ENCODE measurements at places on chromosomes 11 and 22.

- no peak for DNase-seq
These were observed 44.2 kb downstream of the DSCAML1 start for GRCh38 chr11:117752721-117753237.

GRCh38 chr11:72084076-72084475 is 3.4 kb downstream of the LRRC51 start:
- no peak for DNase-seq

DNA sequence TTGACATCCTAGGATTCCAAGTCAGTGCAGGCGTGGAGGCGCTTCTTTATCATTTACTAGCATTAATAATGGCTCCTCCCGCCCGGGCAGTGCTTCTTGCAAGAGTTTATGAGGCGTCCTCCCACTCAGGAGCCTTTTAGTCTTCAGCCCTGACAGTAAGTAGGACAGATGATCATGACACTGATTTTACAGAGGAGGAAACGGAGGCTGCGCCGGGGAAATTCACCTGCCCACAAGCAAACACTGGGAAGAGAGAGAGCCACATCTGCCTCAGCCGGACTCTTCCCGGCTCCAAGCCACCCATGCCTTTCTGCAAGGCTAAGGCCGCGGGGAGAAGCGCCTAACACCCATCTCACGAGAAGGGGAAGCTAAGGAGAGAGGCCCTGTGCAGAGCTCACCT is 35.9 kb downstream of the KIAA0930 start:
- DNase-seq = no peak

DNA sequence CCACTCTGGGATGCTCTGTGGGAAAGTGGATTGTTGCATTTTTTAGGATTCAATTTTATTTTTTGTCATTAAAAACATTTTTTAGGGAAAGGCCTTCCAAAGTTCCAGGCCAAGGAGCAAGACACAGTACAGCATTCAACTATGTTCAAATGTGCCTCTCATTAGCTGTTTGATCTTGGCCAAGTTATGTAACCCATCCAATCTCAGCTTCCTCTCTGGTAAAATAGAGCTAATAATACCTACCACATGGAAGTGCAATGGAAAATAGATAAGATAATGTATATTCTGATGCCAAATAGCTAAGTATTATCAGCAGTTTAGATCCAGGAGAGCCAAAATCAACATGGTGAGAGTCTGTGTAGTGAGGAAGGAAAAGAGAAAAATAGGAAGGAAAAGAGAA is 220.3 kb upstream of the SESN3 start:
- no peak for DNase-seq

DNA sequence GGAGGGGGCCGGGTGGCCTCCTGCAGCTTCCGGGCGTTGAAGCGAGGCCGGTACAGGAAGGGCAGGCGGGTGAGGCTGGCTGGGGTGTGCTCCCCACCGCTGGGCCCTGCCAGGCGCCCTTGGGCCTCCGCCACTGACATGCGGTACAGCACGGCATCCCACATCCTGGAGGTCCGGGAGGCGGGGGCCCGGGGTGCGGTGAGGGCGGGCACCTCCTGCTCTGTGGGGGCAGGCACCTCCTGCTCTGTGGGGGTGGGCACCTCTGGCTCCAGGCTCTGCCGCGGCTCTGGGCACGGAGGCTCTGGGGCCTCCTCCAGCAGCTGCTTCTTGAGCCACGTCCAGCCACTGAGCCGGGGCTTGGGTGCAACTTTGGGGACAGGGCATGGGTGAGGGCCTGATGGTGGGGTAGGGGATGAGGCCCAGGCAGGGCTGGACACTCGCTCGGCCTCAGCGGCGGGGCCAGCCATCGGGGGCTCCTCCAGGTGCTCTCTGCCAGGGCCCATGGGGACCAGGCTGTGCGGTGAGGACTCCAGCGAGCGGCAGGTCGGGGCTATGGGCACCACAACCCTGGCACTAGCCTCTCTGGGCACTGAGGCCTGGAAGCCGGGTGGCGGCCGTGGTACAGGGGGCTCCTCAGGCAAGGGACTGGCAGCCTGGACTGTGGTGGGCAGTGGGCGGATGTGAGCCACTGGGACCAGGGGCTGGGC is 2.3 kb downstream of the PRR33 start:
- DNase-seq = no peak

DNA sequence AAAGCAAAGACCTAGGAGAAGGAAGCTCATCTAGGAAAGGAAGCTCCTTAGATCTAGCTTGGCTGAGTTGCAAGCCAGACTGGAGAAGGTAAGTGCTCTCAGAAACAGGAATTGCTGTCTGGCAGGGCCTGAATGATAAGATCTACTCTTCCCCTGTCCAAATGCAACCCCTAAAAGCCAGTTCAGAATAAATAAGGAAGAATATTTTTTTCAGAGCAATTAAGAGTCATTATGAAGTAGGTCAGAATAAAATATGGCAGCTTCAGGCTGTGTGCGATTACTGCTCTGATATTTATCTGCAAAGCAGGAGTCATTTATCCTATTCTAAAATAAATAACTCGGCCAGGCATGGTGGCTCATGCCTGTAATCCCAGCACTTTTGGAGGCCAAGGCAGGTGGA is 82.1 kb downstream of the PIWIL4 start:
- DNase-seq = no peak

DNA sequence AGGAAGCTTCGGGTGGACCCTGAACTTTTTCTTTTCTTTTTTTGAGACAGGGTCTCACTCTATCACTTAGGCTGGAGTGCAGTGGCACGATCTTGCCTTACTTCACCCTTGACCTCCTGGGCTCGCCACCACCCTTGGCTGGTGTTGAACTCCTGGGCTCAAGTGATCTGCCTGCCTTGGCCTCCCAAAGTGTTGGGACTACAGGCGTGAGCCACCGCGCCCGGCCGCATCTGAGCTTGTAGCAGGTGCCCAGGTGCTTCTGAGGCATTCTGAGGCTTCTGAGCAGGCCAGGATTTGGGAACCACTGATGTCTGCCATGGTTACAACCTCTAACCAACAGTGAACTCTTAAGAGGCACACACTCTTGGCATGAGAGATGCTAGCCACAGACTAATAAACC is 5.1 kb downstream of the USP35 start:
- no peak for DNase-seq

DNA sequence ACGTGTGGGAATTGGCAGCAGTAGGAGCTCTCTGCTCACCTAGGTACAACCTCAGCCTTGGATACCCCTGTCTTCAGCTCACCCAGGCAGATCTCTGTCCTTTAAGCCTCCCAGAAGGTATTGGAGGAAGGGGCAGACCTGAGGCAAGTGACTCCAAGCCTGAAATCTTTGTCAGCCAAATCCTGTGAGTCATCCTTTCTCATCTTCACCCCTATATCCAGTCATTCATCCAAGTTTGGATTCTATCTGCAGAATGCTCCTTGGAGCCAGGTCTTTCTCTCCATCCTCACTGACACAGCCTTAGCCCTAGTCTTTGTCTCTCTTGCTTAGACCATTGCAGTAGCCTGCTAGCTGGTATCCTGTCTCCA is 10.4 kb upstream of the THY1 start:
- no peak for DNase-seq

DNA sequence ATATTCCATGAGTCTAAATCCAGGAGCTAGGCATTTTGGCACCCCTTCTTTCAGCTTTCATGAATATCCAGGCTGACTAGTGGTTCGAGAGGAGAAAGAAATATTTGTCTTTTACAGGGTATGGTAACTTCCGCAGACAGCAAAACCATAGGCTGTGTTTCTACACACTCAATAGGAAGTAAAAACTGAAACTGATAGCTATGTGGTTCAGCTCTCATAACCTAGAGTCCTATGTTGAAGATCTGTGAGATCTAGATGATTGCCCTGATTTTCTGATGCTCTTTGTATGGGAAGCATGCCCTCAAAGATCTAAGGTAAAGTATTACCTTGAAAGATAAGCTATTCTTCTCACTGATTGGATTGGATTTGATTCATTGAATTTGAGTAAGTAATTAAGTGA is 118.3 kb downstream of the CD44 start:
- DNase-seq = peak; percentile 67

- peak; percentile 45 for DNase-seq
These were observed 25.9 kb downstream of the CAT start for GRCh38 chr11:34464591-34465051.

DNA sequence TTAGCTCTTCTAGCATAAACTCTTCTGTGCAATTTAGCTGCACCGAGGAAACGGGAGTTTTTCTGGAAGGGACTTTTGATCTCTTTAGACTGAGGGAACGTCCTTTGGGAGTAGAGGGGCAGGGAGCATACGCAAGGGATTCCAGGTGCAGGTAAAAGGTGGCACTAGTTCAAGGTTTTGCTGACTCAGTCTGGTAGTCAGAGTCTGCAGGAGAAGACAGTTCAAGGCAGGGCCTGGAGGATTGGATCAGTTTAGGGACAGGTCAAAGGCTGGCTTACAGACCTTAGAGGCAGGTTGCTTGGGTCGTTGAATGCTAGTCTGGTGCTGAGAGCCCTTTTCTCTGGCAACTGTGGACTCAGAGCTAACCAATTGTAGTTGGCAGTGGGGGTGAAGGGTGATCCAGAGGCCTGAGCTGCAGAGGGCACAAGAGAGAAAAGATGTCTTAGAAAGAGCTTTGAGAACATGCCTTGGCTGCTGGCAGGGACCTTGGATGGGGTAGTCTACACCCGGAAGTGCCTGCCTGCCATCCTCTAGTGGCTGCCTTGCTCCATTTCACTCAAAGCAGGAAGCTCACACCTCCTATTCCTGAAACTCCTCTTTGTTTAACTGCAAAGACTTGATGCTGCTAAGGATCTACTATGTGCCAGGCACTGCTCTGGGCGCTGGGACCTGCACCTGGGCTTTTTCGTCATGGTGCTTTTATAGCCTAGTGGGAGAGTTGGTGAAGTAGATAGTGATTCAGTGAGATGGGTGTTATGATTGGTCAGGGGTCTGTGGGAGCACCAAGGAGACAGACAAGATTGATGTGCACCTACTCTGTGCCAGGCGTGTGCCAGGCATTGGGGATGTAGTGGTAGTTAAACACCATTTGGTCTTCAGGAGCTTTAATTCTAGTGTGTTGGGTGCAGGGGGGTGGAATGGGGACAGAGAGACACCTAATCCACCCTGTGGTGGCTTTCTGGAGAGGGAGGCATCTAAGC is 17.1 kb downstream of the MIAT start:
- peak; percentile 22 for DNase-seq

DNA sequence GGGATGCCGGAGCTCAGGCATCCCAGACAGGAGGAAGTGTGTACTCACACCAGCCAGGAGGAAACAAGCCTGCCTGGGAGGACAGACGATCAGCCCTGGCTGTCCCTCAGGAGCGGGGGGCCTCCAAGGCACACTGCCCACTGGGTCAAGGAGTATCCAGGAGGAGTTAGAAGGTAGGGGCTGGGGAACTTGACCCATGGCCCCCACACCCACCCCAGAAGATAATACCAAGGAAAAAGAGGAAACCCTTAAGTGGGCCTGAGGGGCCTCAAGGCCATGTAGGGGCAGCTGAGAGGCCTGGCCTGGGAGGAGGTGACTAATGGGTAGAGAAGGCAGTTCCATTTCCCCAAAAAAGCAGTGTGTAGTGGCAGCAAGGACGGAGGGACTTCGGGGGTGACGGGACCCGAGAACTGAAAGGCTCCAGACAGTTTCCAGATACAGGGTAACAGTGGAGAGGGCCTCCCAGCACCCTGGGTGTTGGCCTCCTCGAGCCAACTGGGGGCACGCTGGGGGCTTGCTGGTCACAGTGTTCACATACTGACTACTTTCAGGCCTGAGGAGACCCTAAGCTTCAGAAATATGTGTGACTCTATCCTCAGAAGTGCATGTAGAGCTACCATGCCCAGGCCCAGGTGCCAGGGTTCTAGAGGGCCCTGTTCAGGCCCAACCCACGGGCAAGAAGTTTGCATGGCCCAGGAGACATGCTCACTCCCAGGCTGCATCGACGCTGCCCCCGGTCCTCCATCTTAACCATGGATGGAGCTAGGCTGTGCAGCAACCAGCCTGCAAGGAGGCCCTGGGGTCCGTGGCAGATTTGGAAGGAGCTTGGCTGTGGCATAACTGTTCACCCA is 75.7 kb upstream of the PITPNB start:
- DNase-seq = peak; percentile 27

- DNase-seq = no peak
These were observed 55.5 kb upstream of the TSPAN18 start for GRCh38 chr11:44671234-44671633.

DNA sequence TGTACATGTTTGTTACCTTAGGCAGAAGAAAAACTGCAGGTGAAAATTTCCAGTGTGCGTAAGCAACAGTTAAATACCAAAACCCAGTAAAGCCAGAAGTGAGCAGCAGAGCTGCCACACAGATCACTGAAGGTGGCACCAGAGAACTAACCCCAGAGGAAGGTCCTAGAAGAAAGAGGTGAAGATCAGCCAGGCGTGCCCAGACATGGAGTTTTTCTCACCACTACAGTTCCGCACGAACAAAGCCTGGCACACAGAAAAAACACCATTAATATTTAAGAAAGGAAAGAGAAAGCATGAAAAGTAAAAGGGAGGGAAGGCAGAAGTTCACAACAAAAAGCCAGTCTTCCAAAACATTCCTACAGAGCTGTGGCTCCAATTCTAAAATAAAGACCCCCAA is 60.7 kb downstream of the STK33 start:
- DNase-seq = no peak

DNA sequence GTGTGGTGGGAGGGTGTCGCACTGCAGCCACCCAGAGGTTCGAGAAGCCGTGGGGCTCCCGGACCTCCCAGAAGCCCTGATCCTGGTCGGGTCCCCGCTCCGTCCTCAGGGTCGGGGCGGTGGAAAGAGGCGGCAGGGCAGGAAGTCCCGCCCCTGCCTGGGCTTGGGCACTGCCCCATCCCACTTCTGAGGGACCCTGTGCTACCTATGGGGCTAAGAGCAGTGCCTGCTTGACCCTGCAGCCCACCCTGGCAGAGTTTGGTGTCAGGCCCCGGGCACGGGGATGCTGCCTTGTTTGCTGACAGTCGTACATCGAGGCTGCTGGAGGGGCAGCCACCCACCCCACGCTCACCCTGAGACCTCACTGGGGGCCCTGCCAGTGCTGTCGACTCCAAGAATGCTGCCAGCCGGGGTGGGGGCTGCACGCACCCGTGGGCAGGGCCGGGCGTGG is 19.4 kb downstream of the RNH1 start:
- no peak for DNase-seq

- peak; percentile 83 for DNase-seq
These were observed 9.9 kb downstream of the NARS2 start for GRCh38 chr11:78564490-78565467.

- peak; percentile 90 for DNase-seq
These were observed 37.7 kb downstream of the DDI1 start for GRCh38 chr11:104073950-104074705.

GRCh38 chr22:37166675-37167066 is 17.0 kb upstream of the IL2RB start:
- DNase-seq = peak; percentile 82

- DNase-seq = no peak
These were observed 108.2 kb downstream of the WNT7B start for GRCh38 chr22:45868571-45869339.

Measured in suppressor macrophage treated with lipopolysaccharide for 1 hour (primary cell).